Right ventricle myocardium inferior (tissue), 1 donor: ENCODE measurements at places on chromosomes 7 and 10.
A peak's percentile ranks its signal among the peaks of the same experiment; 100 is the strongest.

- DNase-seq, result no peak
These were observed 79.0 kb downstream of the HIPK2 start for GRCh38 chr7:139698844-139699243.

DNA sequence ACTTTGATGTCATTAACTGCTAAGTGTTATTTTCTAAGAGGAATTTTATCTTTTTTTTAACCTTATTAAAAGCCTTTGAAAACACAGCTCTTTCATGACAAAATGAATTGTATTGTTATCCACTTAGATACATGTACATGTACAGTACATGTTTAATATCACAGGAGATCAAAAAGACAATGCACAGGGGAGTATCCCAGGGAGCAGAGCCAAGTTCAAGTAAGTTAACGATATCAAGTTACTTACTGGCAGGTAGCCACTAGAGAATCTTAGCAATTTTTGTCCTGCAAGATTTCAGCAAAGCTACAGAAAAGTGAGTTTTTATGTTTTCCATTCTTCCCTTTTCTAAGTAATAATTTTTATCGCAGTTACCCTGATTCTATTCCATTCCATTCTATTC lies 33.9 kb upstream of the ARL4A start:
- DNase-seq, result no peak

DNA sequence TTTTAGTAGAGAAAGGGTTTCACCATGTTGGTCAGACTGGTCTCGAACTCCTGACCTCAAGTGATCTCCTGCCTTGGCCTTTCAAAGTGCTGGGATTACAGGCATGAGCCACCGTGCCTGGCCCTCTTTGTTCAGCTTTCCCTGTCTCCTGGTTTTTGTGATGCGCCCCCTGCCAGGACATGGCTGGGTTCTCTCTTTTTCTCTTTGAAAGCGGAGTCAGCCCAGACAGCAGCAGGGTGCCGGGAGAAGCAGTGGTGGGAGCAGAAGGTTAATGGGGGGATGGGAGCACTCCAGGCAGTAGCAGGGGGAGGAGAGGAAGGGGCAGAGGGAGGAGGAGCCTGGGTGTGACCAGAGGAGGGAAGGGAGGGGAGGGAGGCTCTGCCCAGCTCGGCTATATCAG lies 1.8 kb downstream of the MUC3A start:
- no peak for DNase-seq

DNA sequence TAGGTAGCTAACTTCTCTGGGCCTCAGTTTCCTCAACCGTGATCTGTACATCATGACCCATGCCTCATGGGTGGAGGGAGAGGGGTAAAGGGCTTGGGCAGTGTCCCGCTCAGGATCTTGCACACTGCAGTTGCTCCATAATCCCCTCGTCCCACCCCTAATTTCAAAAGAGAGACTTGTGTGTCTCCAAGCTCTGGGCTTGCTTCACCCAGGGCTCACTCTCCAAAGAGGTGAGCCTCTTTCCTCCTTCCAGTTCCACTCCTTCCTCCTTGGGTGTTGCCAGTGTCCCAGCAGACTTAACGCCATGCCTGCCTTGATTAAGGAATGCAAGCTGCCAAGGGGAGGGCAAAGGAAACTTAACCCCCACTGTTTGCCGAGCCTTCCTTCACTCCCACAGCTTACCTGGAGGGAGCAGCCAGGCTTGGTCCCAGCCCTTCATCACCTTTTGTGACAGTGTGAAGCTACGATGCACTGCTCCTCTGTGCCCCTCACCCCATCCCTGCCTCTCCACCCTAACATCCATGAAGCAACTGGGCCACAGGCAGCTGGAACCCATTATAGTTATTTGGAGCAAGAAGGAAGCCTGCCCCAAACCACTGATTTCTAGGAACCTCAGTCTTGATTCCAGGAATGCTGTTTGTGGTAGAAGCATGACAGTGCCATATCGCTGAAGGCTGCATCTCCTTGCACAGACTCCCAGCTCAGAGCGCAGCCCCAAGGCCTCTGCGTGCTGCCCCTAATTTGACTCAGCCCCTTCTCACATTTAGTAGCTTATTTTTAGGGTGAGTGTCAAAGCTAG lies 363.3 kb downstream of the TNS3 start:
- DNase-seq, result no peak

DNA sequence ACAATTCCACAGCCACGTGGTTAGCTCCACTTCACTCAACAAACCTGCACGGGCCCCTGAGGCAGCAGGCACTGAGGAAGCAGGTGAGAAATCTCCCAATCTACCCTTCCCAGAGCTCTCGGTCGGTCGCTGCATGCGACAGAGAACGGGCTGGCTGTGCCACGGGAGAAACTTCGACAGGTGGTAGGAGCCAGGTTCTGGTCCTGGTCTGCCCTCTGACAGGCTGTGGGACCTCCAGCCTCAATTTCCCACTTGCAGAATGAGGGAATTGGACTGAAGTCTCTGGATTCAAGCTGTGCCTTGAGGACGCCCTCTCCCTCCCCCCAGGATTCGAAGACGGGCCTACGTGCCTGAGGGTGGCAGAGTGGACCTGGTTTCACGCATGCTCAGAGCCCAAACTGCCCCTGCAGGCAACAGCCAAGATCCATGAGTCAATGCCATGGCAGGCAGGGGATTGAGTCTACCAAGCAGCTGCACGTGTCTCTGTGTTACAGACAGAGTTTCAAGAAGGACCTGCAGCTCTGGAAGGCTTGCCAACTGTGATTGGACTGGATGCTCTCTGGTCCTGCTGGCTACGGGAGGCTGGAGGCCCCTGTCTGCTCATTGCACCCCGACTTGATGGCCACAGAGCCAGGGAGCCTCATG lies 215.0 kb downstream of the USP6NL start:
- DNase-seq, result no peak

GRCh38 chr10:60175441-60175971 lies 214.2 kb downstream of the ANK3 start:
- DNase-seq, result no peak

DNA sequence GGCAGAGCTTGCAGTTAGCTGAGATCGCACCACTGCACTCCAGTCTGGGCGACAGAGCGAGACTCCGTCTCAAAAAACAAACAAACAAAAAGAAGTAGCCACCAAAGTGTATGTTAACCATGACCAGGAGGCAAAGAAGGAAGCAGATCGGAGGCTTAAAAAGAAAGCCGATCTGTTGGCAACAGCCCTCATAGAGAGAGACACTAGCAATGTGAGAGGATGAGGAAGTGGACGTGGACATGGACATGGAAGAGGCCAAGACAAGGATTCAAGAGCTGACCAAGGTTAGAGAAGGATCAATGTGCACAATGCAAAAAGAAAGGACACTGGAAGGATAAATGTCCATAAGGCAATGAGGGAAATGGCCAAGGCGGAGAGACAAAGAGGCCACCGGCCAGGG lies 14.9 kb upstream of the ADCK2 start:
- no peak for DNase-seq

- peak; percentile 71 for DNase-seq
These were observed 22.4 kb downstream of the FBXW4 start for GRCh38 chr10:101672536-101672935.

- DNase-seq, result no peak
These were observed 53.5 kb downstream of the EXOC6 start for GRCh38 chr10:92901819-92902251.

GRCh38 chr7:29955075-29955792 lies 34.4 kb downstream of the SCRN1 start:
- no peak for DNase-seq

DNA sequence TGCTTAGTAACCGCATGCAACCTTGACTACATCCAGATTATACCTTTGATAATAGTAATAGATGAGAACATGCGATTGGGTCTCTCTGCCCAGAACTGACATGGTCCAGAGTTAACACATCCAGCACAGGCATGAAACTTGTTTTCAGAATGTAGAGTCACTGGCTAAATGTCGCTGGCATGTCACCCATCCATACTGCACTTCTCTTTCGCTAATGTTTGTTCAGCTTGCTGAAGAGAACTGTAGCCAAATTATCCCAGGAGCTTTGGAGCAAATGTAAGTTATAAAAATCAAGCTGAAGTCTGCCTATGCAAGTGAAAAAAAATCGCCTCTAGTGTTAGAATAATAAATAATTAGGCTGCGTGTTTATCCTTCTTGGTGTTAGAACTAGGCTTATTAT lies 98.2 kb downstream of the PRTFDC1 start:
- DNase-seq, result no peak

- DNase-seq, result no peak
These were observed 23.0 kb downstream of the DENND11 start for GRCh38 chr7:141679014-141679413.

GRCh38 chr7:103387242-103387641 lies 39.8 kb downstream of the PSMC2 start:
- no peak for DNase-seq

DNA sequence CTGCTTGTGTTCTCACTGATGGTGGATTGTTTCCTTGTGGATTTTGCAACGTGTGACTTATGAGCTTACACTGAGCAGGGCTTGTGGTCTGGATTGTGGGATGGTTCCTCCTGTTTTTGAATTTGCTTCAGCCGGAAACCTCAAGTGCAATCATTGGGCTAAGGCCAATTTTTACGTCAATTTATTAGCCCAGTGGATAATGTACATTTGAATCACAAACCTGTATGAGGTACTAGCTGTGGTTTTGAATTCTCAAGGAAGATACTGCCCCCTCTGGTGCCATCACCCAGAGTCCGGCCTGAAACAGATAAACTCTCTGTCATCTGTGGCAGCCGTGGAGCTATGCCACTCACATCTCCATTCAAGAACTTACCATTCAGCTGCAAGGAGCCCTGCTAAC lies 7.3 kb upstream of the ZNF777 start:
- no peak for DNase-seq

DNA sequence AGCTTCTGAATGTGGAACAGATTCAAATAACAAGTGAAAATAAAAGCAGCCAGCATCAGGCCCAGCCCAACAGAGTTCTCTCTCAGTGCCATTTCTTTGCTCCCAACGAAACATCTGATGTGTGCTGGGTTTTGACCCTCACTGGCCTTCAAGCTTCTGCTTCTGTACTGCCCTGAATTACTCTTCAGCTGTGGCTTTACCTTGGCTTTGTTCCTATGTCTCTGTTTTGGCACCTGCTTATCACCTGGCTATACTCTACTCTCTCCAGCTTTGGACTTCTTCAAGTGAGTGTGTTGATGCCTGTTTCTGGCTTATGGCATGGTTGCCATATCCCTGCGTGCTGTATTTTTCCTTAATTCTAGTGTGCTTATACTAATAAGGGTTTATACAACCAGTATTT lies 768.3 kb downstream of the SORCS1 start:
- no peak for DNase-seq

DNA sequence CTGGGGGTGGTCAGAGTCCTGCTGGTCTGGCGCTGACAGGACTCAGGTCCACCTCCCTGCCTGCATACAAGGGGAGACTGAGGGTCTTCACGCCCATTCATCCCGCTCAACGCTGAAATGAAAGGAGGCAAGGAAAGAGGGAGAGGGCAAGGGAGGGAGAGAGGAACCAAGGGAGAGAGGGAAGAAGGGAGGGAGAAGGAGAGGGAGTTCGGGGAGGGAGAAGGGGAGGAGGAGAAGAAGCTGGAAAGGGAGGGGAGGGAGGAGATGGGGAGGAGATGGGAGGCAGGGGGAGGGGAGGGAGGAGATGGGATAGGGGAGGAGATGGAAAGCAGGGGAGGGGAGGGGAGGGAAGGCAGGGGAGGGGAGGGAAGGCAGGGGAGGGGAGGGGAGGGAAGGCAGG lies 69.4 kb upstream of the INPP5A start:
- DNase-seq, result no peak
